HFFc6 (cell line): ENCODE measurements at places on chromosomes 6 and 20. TPM values are rescaled to one million over a fixed set of nuclear protein-coding genes. Genes with fewer than 3 reads are reported as not detected.

DNA sequence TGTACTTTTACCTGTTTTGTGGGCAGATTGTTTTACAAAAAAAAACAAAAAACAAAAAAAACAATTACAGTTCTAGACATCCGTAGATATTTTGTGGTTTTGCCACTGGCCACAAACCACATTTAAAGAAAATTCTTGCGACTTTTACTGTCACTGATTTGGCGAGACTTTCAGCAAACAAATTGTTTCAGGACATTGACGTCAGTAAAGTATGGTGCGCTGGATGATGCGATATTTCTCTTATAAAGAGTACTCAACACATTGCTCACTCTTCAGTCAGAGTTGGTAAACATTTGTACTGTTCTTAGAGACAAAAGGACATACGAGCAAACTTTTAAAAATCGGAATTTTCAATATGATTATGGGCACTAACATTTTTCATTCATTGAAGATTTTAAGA is 229.8 kb downstream of the HAO1 start:
- H3K27ac ChIP-seq: no peak overlapping the region
- H3K36me3 ChIP-seq: no peaks in the 10 kb centered on the region
- no peaks in the 10 kb centered on the region for H3K27me3 ChIP-seq
- H3K4me3 ChIP-seq: no peak overlapping the region
- no peak for DNase-seq

- peaks cover 2% of the 10 kb centered on the region; the same call in 1 of the 2 replicates for H3K27me3 ChIP-seq
- no peaks in the 10 kb centered on the region for H3K4me1 ChIP-seq
- no peak overlapping the region for H3K27ac ChIP-seq
- no peak overlapping the region for H3K4me3 ChIP-seq
These were observed 97.9 kb upstream of the UST start for GRCh38 chr6:148648754-148649453.

- peaks cover 10% of the 10 kb centered on the region for H3K4me1 ChIP-seq
- peaks cover 2% of the 10 kb centered on the region for H3K27me3 ChIP-seq
- H3K4me3 ChIP-seq: no peak overlapping the region
These were observed 49.4 kb upstream of the ARMC2 start for GRCh38 chr6:108798670-108799353.

DNA sequence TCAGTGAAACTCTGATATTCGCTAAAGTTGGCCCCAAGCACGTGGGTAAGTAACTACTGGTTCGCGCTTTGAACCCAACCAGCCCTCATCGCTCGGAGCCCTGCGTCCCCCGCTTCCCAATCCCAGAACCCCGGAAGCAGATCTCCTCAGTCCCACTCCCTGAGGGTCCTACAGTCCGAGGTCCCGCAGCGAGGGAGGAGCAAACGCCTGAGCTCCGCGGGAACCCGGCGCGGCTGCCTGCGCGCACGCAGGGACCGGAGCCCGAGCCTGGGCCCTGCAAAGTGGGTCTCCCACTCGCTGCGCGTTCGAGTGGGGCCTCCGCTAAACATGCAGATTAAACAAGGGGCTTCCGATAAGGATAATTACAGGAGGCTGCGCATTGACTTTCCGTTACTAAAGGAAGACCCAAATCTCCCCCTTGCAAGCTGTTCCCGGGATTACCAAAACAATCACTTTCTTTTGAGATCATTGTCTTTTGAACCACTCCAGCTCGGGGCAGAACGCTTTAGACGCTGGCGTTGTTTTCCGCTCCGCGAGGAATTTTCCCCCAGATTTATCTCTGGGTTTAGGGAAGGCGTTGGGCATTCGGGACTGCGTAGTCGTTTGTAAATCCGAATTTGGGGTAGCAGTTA is 1.3 kb upstream of the VSX1 start:
- DNase-seq: no peak
- H3K4me3 ChIP-seq: peak overlapping the region; percentile 63; the same call in 1 of the 2 replicates
- H3K36me3 ChIP-seq: no peaks in the 10 kb centered on the region

DNA sequence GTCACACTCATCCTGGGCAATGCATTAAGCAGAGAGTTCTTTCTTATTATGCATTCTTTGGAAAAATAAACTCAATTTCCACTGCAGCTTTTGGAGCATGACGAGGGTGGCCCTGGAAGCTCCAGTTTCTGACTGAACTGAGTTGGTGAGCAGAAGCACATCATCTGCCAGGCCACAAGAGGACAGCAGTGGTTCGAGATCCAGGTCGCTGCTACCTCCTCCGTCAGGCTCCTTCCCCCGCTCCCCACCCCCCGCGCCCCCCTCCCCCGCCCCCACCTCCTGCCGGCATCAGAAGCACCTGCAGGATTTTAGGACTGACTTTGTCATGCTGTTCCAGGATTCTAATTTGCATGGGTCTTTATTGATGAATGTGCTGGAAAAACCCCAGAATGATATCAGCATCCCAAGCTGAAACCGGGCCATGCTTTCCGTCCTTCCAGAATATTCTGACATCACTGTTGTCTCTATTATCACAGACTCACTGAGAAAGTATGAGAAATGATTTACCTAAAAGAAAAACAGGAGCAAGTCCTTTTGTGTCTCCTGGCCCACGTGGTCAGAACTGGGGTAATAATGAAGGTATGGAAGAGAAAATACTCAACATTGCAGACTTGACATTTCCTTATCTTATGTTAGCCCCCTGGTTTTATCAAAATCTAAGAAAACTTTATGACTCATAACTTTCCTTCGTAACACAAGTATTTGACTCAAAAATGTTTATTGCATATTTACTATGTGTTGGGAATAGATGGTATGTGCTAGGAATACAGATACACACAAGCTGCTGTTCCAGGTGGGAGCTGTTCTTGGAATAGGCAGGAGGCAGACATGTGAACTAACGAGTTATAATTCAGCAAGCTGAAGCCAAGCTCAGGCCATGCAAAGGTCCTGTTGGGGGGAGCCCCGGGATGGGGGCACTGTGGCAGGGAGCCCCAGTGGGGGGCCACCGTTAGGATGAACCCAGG is 220.2 kb upstream of the EXOC2 start:
- peak; percentile 48 for DNase-seq
- no peak overlapping the region for H3K27ac ChIP-seq
- peaks cover 7% of the 10 kb centered on the region for H3K4me1 ChIP-seq
- no peaks in the 10 kb centered on the region for H3K36me3 ChIP-seq

The ZC2HC1B gene
- total RNA-seq: not detected in 3 replicates

The RNGTT gene
- total RNA-seq: 14.0 to 18.1 TPM (median 16.0 TPM) in 3 replicates

The RFX6 gene
- not detected in 3 replicates for total RNA-seq

The IP6K3 gene
- total RNA-seq: 0.45 to 0.63 TPM (median 0.59 TPM) in 3 replicates

The MUC22 gene
- total RNA-seq: not detected in 3 replicates

The NRSN1 gene
- total RNA-seq: not detected in 3 replicates
